Memory B cell (primary cell): ENCODE measurements at places on chromosomes 16 and 17.

DNA sequence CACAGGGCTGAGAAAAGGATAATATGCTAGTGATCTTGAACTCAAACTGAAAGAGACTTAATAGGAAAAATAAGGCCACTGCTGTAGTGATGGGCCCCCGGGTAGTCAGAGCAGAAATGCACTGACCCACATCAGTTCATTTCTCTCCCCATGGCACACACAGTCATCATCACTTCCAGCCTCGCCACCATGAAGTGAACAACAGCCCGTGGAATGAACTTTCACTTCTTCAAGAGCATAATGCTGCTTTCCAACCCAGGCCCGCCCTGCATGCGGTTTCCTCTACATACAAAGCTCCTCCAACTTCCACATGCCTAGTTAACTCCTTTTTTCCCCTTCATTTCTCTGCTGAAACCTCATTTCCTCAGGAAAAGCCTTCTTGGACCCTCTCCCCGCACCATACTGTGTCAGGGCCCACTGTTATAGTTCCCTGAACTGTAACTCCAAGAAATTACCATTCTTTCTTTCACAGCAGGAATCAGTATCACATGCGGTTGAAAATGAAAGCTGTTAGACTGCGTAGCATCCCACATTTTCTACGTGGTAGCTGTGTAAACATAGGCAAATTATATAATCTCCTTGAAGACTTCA is 65.8 kb upstream of the SMIM36 start:
- peaks cover 6% of the 10 kb centered on the region for H3K4me1 ChIP-seq
- H3K27ac ChIP-seq: no peak overlapping the region
- no peak overlapping the region for H3K4me3 ChIP-seq
- DNase-seq: peak; percentile 26
- H3K27me3 ChIP-seq: no peaks in the 10 kb centered on the region

- H3K27ac ChIP-seq: peak overlapping the region; percentile 76
- H3K27me3 ChIP-seq: no peaks in the 10 kb centered on the region
- DNase-seq: no peak
Measured at GRCh38 chr16:11076259-11077018, 132.1 kb downstream of the CLEC16A start.

DNA sequence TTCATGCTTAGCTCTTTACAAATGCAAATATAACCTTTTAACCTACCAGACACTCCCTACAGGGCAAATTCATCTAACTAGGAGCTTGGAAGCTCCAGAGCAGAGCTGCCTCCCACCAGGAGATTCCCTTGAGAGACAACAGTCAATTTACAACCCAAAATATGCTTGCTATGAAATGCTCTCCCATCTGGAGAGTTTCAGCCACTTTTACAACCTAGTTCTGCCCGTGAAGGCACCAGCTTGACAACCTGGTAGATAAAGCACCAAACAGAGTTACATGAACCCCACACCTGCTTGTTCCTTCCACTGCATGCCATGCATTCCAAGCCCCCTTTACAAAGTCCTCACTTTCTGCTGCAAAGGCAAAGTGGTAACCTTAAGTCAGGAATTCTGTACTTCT is 215.3 kb upstream of the KIF2B start:
- no peak overlapping the region for H3K27ac ChIP-seq
- H3K36me3 ChIP-seq: no peaks in the 10 kb centered on the region
- H3K4me1 ChIP-seq: no peaks in the 10 kb centered on the region
- no peak for DNase-seq
- no peak overlapping the region for H3K4me3 ChIP-seq
- no peaks in the 10 kb centered on the region for H3K27me3 ChIP-seq

DNA sequence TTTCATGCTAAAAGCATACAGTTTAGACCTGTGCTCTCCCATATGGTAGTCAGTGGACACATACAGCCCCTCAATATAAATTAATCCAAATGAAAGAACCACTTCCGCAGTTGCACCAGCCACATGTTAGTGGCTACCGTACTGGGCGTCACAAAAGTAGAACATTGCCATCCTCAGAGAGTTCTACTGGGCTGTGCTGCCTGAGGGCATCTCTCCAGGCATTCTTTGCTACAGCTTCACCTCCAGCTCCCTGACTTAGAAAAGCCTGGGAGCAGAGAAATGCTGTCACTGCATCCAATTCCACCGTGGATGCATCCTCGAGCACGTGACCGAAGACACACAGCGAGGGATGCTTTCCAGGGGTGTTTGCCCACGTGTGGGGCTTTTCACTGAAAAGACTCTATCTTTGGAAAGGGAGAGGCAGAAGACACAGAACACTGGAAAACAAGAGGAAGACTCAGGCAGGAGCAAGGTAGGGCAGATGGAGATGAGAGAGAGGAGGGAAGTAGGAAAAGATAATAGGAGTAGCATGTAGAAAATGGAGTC is 86.4 kb downstream of the GAS7 start:
- H3K4me3 ChIP-seq: no peak overlapping the region
- DNase-seq: no peak
- peak overlapping the region; percentile 8 for H3K27ac ChIP-seq
- H3K4me1 ChIP-seq: peaks cover 7% of the 10 kb centered on the region
- H3K27me3 ChIP-seq: peaks cover 8% of the 10 kb centered on the region

- DNase-seq: no peak
- no peak overlapping the region for H3K4me3 ChIP-seq
- H3K27me3 ChIP-seq: no peaks in the 10 kb centered on the region
- H3K36me3 ChIP-seq: peaks cover 20% of the 10 kb centered on the region
Measured at GRCh38 chr16:27245276-27246172, 23.0 kb downstream of the NSMCE1 start.

GRCh38 chr16:12620150-12620549 is 183.5 kb downstream of the CPPED1 start:
- no peak overlapping the region for H3K4me3 ChIP-seq
- H3K4me1 ChIP-seq: no peaks in the 10 kb centered on the region
- H3K36me3 ChIP-seq: no peaks in the 10 kb centered on the region
- no peaks in the 10 kb centered on the region for H3K27me3 ChIP-seq
- H3K27ac ChIP-seq: no peak overlapping the region

DNA sequence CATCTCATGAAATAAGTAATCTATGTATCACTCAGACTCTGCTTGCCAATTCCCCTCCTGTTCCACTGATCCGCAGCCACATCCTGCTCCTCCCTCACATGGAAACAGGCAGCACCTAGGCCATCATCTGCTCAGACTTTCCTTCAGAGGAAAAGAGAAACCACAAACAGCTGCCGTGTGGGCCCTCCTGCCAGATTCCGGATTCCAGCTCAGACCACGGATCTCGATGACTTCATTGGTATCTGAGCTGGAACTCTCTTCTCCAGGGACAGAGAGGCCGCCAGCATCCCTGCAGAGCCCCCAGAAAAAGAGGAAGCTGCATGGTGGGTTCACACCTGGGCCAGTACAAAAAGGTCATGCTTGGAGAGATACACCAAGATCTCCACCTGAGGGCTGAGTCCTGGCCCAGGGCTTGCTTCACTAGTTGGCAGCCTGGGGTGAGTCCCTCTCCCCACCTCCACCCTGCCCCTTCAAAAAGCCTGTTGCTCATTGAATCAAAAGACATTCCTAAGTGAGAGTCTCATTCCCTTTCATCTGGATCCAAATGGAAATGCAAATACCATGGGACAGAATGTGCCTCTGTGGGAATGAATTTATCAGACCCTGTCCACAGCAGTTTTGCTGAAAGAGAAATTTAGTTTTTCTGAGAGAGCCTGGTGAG is 47.2 kb downstream of the HOXB1 start:
- DNase-seq: no peak
- peaks cover 2% of the 10 kb centered on the region for H3K4me1 ChIP-seq
- no peaks in the 10 kb centered on the region for H3K36me3 ChIP-seq
- H3K27me3 ChIP-seq: peaks cover 4% of the 10 kb centered on the region
- H3K27ac ChIP-seq: no peak overlapping the region

DNA sequence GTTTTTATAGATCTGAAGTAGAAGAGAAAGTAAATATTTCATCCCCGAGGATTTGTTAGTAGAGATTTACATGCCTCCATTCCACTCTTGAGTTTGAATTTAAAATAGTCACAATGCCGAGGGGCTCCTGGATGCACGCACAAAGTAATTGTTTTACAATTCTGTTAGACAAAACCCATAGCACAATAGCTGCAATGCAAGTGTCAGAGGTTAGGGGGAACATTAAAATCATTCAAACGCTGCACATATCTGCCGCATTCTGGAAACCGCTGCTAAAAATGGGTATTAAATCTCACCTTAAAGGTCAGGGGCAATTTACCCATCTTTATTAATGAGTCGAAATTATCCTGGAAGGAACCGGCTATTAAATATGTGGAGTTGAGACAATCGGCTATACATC is 528.5 kb upstream of the HSBP1 start:
- H3K27me3 ChIP-seq: peaks cover 4% of the 10 kb centered on the region
- H3K36me3 ChIP-seq: no peaks in the 10 kb centered on the region
- H3K27ac ChIP-seq: no peak overlapping the region

GRCh38 chr17:41739661-41740352 is 5.4 kb upstream of the HAP1 start:
- no peak for DNase-seq
- H3K27ac ChIP-seq: no peak overlapping the region
- no peak overlapping the region for H3K4me3 ChIP-seq

DNA sequence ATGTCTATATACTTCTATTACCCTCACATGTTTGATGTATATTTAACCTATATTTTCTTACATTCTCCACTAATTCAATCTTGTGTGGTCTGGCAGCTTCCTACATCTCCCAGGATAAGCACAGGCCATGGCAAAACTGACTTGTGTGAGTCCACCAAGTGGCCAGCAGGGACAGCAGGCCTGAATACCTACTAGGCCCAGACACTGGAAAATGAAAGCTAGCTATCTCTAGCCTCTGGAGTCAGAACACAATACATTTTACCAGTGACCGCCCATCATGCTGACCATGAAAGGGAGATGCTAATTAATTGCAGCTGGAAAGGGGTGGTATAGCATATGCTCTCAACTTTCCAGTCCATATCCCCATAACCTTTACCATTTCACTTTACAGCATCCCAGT is 132.3 kb downstream of the PCTP start:
- no peak overlapping the region for H3K4me3 ChIP-seq
- H3K27ac ChIP-seq: no peak overlapping the region
- H3K36me3 ChIP-seq: no peaks in the 10 kb centered on the region
- no peak for DNase-seq
- H3K27me3 ChIP-seq: no peaks in the 10 kb centered on the region
- H3K4me1 ChIP-seq: no peaks in the 10 kb centered on the region

- DNase-seq: no peak
- no peaks in the 10 kb centered on the region for H3K4me1 ChIP-seq
- H3K4me3 ChIP-seq: no peak overlapping the region
- H3K36me3 ChIP-seq: peaks cover 18% of the 10 kb centered on the region
- H3K27ac ChIP-seq: no peak overlapping the region
- H3K27me3 ChIP-seq: no peaks in the 10 kb centered on the region
Measured at GRCh38 chr16:70496513-70496912, 26.8 kb downstream of the COG4 start.

GRCh38 chr17:917391-917811 is 62.2 kb downstream of the NXN start:
- H3K4me1 ChIP-seq: no peaks in the 10 kb centered on the region
- no peak overlapping the region for H3K4me3 ChIP-seq
- no peak overlapping the region for H3K27ac ChIP-seq
- H3K36me3 ChIP-seq: no peaks in the 10 kb centered on the region
- peaks cover 15% of the 10 kb centered on the region for H3K27me3 ChIP-seq
- no peak for DNase-seq

DNA sequence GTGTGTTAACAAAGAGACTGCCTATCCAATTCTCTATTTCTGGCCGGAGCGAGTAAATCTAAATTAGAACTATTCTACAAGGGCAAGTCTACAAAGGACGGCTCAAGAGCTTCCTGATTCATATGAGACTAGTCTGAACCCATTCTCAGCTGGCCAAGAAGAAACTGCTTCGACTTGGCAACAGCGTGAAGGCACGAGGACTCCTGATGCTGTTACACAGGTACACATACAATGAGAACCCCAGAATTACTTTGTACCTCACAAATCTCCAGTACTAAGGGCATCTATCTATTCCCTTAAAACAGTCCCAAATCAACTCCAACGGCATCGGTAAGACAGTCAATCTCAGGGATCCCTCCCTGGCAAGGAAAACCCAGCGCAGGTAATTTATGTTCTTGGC is 1.5 kb downstream of the CRK start:
- H3K27me3 ChIP-seq: peaks cover 1% of the 10 kb centered on the region
- no peak for DNase-seq
- H3K36me3 ChIP-seq: peaks cover under 1% of the 10 kb centered on the region
- peak overlapping the region; percentile 86 for H3K27ac ChIP-seq

GRCh38 chr17:1736348-1737281 is 6.1 kb upstream of the SERPINF2 start:
- H3K27ac ChIP-seq: no peak overlapping the region
- DNase-seq: no peak
- peaks cover 30% of the 10 kb centered on the region for H3K36me3 ChIP-seq
- no peak overlapping the region for H3K4me3 ChIP-seq

DNA sequence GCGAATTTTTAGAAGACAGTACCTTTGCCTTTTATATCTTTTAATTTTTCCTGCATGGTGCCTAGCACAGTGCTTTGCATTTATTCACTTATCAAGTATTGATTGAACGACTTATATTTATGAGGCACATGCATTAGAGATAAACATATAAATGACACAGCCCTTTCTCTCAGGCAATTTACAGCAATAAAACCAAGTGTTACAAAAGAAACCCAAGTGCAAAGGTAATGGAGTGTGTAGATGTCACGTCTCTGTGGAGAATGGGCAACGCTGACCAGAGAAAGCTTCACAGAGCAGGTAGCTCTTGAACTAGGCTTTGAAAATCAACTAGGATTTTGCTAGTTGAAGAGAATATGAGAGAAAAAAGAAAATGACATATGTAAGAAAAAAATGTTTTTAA is 32.6 kb upstream of the ABCA3 start:
- H3K36me3 ChIP-seq: no peaks in the 10 kb centered on the region
- H3K4me1 ChIP-seq: no peaks in the 10 kb centered on the region
- H3K27ac ChIP-seq: no peak overlapping the region
- DNase-seq: no peak
- H3K27me3 ChIP-seq: peaks cover 18% of the 10 kb centered on the region

- peaks cover 2% of the 10 kb centered on the region for H3K27me3 ChIP-seq
- H3K36me3 ChIP-seq: no peaks in the 10 kb centered on the region
- peak; percentile 55 for DNase-seq
- no peak overlapping the region for H3K4me3 ChIP-seq
- H3K27ac ChIP-seq: no peak overlapping the region
Measured at GRCh38 chr16:19375561-19376158, 42.0 kb upstream of the TMC5 start.

- H3K27ac ChIP-seq: peak overlapping the region; percentile 100
- H3K4me3 ChIP-seq: peak overlapping the region; percentile 94
- H3K27me3 ChIP-seq: no peaks in the 10 kb centered on the region
- peaks cover 7% of the 10 kb centered on the region for H3K36me3 ChIP-seq
- DNase-seq: peak; percentile 90
Measured at GRCh38 chr17:8220783-8221662, 10.6 kb upstream of the AURKB start.

DNA sequence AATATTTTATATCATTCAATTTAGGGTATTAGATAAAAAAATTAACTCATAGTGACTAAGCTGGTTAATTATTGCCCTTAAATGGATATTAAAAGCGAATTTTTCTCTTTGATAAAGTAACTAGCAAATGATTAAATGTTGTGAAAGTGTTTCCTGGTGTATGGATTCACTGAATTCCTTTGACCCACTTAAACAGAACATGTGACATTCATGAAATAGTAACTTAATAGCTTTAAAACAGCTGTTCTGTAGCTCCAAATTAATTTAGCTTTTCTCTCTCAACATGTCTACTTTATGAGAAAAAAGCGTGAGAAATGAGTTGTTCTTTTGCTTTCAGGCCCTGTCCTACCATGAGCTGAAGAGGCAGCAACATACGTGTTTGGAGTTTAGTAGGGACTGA is 36.4 kb upstream of the APPBP2 start:
- H3K27me3 ChIP-seq: peaks cover 4% of the 10 kb centered on the region
- no peak overlapping the region for H3K4me3 ChIP-seq
- H3K27ac ChIP-seq: no peak overlapping the region

- H3K36me3 ChIP-seq: peaks cover 27% of the 10 kb centered on the region
- H3K27me3 ChIP-seq: no peaks in the 10 kb centered on the region
- no peak for DNase-seq
- no peaks in the 10 kb centered on the region for H3K4me1 ChIP-seq
- H3K27ac ChIP-seq: no peak overlapping the region
Measured at GRCh38 chr17:42950044-42950783, 14.0 kb downstream of the AARSD1 start.
